Hindlimb muscle (tissue), 1 donor: ENCODE measurements at places on chromosomes 4 and X. TPM values are rescaled to one million over a fixed set of nuclear protein-coding genes. Genes with fewer than 3 reads are reported as not detected.

GRCh38 chrX:71366674-71367256 is 608 bp downstream of the TAF1 start:
- DNase-seq: peak; percentile 23

GRCh38 chrX:15448010-15448639 is 45.0 kb downstream of the PIR start:
- DNase-seq: no peak

RIBC1 gene
- 1.1 TPM for polyA plus RNA-seq

GAGE12F gene
- not detected for polyA plus RNA-seq
